NCI-H460 (cell line): ENCODE measurements at places on chromosomes 1 and 21.

DNA sequence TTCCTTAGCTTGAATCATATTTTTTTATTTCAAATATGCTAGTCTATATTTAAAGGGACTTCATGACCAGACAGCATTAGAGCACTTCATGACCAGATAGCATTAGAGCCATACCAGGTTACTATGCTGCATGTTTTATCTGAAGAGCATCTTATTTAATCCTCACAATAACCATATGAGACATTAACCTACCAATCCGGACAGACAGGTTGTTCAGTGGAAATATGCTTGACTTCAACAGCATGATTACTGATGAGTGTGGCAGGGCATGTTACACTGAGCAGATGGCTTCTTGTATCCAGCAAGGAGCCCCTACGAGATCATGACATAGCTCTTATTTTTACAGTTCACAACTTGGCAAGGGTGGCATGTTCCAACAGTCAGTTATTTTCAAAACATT is 85.0 kb upstream of the KCTD3 start:
- DNase-seq = no peak

GRCh38 chr21:43297391-43297981 is 128.7 kb downstream of the CRYAA start:
- DNase-seq = no peak

- DNase-seq = no peak
These were observed 81.3 kb downstream of the SASS6 start for GRCh38 chr1:100051401-100051800.

DNA sequence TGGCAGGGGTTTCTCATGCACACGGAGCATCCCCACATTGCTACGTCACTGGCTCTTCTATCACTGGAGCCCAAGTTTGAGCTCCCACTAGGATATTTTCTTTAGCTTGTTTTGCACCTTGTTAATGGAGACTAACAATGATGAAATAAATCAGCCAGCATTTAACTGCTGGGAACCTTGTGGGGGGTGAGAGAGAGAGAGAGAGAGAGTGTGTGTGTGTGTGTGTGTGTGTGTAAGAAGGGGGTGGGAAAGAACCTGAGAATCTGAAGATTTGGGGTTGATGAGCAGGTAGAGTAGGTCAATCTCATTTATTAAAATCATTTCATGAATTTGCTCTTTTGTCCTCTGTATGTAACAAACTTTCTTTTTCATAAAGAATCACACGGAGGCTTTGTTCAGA is 624 bp downstream of the C8B start:
- DNase-seq = no peak

- no peak for DNase-seq
These were observed 17.0 kb downstream of the CFAP126 start for GRCh38 chr1:161350671-161351070.

- no peak for DNase-seq
These were observed 28.4 kb downstream of the METTL13 start for GRCh38 chr1:171809834-171810233.
